Astrocyte of the hippocampus (primary cell): ENCODE measurements at places on chromosomes 6 and 20.

- DNase-seq = no peak
These were observed 4.9 kb downstream of the TBXT start for GRCh38 chr6:166162599-166163342.

GRCh38 chr20:33833333-33833732, 22.2 kb downstream of the CHMP4B start:
- DNase-seq = peak; percentile 24

GRCh38 chr20:64236137-64237088, 19.1 kb upstream of the PCMTD2 start:
- no peak for DNase-seq

GRCh38 chr20:32875673-32876072, 16.9 kb downstream of the EFCAB8 start:
- no peak for DNase-seq

GRCh38 chr6:30887901-30888815, 3.8 kb downstream of the DDR1 start:
- peak; percentile 81 for DNase-seq

- no peak for DNase-seq
These were observed 64.0 kb downstream of the JAG1 start for GRCh38 chr20:10609770-10610169.

GRCh38 chr20:10611357-10611756, 62.4 kb downstream of the JAG1 start:
- no peak for DNase-seq

GRCh38 chr20:58071991-58072390, 156.5 kb downstream of the ANKRD60 start:
- no peak for DNase-seq

- DNase-seq = peak; percentile 91
These were observed 221.6 kb downstream of the OGFRL1 start for GRCh38 chr6:71510057-71510713.

DNA sequence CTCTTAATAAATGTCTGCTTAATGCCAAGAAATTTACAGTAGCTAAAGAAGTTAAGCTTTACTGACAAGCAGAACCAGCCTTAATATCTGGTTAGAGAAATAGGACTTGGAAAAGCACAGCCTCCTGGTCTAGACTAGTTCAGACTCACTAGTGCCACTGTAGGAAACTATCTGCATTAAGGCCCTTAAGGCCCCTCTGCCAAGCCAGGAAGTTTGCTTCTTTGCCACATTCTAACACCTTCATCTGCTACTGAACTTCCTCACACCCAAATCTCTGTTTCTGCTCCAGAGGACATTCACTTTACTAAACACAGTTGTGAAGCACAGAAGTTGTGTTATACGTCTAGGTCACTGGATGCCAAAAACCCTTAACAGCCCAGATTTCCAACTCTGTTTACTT, 302.8 kb downstream of the BTBD9 start:
- no peak for DNase-seq

- DNase-seq = no peak
These were observed 101.9 kb downstream of the MTHFD1L start for GRCh38 chr6:150967381-150967780.

- no peak for DNase-seq
These were observed 66.3 kb upstream of the TNFAIP3 start for GRCh38 chr6:137800762-137801161.

DNA sequence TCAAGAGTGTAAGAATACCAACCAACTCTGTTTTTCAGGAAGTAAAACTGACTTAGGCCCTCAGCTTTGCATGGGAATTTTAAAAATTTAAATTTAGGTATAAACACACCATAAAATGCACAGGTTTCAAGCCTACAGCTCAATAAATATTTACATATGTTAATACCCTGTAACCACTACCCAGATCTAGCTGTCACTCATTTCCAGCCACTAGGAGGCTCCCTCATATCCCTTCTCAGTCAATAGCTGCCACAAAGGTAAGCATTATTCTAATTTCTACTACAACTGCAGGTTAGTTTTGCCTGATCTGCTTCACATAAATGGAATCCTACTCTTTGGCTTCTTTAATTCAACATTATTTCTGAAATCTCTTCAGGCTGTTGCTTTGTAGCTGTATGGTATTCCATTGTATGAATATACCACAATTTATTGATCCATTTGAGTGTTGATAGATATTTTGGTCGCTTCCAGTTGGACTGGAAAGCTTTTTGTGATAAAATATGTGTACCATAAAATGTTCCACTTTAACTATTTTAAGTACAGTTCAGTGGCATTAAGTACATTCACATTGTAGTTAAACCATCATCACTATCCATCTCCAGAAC, 32.5 kb upstream of the MEI4 start:
- DNase-seq = peak; percentile 48

- DNase-seq = no peak
These were observed 35.0 kb upstream of the PNRC1 start for GRCh38 chr6:89045576-89045975.

- no peak for DNase-seq
These were observed 41.7 kb downstream of the RIOK1 start for GRCh38 chr6:7431313-7431673.

DNA sequence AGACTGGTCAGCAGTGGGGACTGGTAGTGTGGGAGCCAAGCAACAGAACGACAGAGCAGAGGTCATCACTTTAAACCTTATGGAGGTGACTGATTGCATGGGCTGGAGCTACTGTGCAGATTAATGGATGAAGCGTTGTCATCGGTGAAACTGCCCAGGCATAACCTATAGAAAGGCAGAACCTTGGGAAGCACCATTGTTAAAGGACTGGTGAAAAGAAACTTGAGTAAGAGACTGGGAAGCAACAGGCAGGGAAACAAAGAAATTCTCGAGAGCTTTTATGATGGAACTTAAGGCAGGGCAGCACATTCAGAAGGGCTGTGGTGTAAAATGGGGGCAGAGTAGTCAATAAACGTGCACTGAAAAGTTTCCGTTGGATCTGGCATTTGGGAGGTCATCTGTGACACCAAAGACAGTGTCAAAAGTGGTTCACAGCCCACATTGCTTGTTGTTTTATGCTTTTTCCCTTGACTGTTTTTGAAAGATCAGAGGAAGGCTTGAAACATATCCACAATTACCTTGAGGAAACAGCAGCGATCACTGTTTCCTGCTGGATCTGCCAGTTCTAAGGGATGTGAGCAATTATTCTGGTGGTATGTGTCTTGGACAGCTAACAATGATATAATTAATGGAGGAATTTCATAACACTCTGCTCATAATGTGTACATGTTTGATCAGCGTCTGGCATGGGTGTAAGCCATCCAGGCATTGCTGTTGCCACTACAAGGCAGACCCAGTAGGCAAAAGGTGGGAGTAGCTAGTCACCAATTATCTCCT, 62.7 kb downstream of the LRRC1 start:
- peak; percentile 9 for DNase-seq

- peak; percentile 13 for DNase-seq
These were observed 18.8 kb downstream of the SAMHD1 start for GRCh38 chr20:36932476-36933426.

DNA sequence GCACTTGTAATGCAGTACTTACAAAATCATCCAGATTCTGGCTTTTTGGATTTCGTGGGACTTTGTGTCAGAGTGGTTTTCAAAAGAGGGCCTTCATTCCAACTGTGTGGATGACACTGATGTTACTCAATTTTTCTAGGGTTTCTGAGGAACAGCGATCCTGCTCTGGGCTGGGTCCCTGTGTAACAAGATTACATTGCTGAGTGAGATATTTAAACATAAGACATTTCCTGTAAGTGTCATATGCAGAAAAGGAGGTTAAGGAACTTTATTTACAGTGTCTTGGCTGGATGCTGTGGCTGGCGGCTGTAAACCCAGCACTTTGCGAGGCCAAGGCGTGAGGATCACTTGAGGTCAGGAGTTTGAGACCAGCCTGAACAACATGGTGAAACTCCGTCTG, 6.7 kb downstream of the ZFAND3 start:
- DNase-seq = no peak

DNA sequence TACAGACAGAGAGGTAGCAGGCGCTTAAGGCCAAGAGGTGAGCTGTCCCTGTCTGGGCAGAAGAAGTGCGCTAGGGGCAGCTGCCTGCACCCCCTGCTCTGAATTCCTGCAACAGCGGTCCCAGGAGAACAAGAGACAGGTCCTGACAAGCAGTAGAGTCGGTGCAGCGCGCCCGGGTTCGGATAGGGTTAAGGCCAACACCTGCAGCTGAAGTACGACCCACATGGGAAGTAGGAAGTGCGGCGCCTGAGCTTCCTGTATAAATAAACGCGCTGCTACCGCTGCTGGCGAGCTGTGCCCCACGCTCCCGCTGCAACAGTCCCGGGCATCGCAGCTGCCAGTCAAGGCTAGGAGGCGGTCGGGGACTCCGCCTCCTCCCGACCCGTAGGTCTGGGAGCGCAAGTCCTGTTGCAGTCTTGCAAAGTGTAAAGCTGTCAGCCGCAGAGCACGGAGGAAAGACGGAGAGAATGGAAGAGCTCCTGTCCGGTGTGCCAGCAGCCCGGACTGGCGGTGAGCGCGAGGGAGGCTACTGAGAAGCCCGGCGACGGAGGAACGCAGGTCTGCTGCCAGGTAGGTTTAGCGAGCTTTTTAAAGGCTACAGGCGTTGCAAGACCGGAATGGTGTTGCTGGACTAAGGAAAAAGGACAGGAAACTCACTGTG, at the start of gene RNF144B:
RNF144B (plus strand) TSS at position 290 of the 661 bp plus-strand sequence. CDS start 12,185 bp downstream, outside the sequence.
- peak; percentile 83 for DNase-seq

- no peak for DNase-seq
These were observed 311.0 kb upstream of the RGS17 start for GRCh38 chr6:153442096-153442495.

GRCh38 chr20:33466303-33466646, 22.7 kb upstream of the SNTA1 start:
- no peak for DNase-seq

DNA sequence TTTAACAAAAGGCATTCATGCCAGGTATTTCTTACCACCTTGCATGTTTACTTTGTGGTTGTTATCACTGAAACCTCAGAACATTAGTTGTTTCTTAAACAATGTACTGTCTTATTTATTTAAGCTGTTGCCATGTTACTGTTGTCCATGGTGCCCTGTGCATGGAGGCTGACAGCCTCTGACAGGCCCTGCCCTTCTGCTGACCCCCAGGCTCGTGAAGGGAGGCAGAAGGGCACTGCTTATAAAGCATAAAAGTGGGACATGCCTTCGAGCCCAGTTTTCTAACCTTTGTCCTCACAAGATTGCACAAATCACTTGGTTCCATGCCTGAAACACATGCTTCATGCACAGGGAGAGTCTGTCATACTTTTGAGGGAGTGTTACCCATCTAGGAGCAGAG, 46.7 kb upstream of the CLIC5 start:
- peak; percentile 90 for DNase-seq

DNA sequence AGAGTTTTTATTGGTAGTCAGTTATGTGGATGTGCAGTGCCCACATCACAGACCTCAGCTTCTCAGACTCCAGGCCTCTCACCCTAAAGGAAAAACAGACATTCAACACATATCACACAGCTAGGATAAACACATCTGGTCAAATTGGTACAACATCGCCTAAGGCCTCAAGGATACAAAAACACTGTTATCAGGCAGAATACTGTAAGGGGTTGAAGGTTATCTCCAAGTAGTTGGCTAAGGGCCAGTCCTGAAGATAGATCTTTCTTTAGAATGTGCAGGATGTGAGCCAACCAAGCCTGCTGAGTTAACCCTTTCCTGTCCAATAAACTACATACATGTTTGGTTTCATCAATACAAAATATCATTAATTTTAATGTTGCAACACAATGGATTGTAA, 308.4 kb upstream of the GJE1 start:
- no peak for DNase-seq

GRCh38 chr6:90584636-90585255, 2.1 kb downstream of the MAP3K7 start:
- no peak for DNase-seq

- DNase-seq = no peak
These were observed 50.7 kb downstream of the NOX3 start for GRCh38 chr6:155404937-155405336.

- DNase-seq = no peak
These were observed 865.3 kb upstream of the GJE1 start for GRCh38 chr6:141267420-141267819.

GRCh38 chr6:163207431-163208383, 206.8 kb upstream of the QKI start:
- no peak for DNase-seq

DNA sequence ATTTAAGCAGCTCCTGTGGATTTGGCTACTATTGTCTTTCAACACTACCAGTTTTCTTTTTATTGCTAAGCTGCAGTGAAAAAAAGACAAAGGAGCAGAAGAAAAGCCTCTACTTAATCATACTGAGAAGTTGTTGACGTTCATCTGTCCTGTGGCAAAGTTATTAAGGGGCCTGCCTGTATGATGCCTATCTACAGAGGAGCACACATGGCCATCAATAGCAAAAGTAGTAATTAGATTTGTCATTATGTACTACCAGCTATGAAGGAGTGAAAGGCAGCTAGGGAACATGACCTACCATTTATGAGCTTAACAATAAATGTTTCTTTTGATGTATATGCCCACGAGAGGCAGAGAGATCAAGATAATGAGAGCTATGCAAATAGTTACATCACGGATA, 620.9 kb downstream of the PHF3 start:
- no peak for DNase-seq

DNA sequence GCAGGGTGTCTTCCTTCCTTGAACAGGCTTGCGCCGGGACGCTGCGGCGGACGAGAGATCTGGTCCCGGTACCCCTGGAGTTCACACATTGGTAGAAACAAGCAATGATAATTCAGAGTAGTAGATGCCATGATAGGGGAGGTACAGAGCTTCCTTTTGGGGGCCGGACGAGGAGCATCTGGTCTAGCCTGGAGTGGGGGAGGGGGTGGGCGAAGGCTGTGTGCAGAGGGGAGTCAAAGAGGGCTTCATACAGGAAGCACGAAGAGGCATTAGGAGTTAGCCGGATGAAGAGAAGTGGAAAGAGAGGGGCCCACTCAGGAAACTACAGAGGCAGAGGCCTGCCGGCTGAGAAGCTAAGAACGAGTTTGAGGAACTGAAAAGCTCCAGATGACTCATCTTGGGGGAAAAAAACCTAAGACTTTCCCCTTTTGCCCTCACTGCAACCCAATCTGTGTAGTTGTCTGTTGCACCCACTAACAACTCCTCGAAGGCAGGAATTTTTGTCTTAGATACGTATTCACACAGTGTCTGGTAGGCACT, 611 bp downstream of the CNPY3 start:
- no peak for DNase-seq

- no peak for DNase-seq
These were observed 133.8 kb downstream of the BTBD3 start for GRCh38 chr20:12051206-12052163.

- DNase-seq = no peak
These were observed 12.7 kb upstream of the CHMP4B start for GRCh38 chr20:33798444-33798843.

DNA sequence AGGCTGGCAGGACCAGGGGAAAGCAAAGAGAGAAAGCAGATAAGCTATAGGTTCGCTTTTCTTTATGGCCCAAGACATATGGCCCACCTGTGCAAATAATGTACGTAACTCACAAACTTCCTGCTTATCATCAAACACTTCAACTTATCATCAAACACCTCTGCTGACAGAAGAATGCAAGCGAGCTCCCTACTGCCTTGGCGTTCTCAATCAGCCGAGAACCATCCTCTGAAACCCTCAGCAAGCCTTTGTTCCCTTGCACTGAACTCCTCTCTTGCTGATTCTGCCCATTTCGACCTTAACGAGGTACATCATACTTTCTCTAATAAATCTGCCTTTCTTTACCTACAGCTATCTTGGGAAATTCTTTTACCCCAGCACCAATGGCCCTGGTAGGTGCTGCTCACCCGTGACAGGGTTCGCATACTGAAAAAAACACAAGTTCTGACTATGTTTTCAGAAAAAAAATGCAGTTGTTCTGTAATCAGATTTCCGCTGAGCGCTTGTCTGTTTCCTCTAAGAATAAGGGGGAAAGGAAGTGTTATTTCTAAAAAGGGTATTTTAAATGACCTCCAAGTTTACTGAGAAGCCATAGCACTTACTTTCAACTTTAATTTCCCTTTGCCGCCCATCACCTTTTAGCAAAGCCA, 28.3 kb downstream of the SERPINB6 start:
- DNase-seq = no peak
